Psoas muscle (tissue), 8 donors: ENCODE measurements at places on chromosomes 13 and 19.
A peak's percentile ranks its signal among the peaks of the same experiment; 100 is the strongest.

GRCh38 chr13:27770809-27771208 is 21.5 kb upstream of the GSX1 start:
- no peak for DNase-seq

GRCh38 chr13:20258208-20258962 is 26.3 kb upstream of the GJB6 start:
- DNase-seq, result no peak

- DNase-seq, result no peak
Observed at GRCh38 chr13:25167382-25168174, 4.5 kb downstream of the AMER2 start.

DNA sequence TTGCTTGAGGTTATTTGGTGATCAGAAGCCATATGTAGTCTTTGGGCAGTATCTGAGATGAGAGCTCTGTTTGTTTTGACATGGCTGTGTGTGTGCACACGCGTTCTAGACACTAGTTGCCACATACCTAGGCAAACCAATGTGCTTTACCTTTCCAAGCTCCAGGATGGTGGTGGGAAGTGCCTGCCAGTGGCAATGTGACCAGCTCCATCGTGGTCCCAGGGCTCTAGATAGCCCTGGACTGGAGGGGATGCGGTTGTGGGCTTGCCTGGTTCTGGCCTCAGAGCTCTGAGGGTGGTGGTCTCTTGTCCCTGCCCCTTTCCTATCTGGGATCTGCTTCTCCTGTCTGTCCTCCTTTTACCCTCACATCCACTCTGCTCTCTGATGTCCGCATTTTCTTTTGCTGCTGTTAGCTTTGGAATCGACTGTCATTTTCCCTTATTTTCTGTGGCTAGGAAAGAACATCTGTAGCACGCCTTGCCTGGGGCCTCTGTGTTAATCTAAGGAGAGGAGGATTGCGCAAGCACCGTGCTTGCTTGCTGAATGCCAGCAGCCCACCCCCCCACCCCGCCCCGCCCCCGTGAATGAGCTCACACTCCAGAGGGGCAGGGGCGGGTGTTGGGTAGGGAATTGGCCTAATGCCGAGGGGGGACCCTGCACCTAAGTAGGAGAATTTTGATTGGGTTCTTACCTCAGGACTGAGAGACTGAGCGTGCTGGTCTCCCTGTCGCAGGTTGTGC is 89.5 kb downstream of the ARHGEF7 start:
- peak; percentile 75 for DNase-seq

DNA sequence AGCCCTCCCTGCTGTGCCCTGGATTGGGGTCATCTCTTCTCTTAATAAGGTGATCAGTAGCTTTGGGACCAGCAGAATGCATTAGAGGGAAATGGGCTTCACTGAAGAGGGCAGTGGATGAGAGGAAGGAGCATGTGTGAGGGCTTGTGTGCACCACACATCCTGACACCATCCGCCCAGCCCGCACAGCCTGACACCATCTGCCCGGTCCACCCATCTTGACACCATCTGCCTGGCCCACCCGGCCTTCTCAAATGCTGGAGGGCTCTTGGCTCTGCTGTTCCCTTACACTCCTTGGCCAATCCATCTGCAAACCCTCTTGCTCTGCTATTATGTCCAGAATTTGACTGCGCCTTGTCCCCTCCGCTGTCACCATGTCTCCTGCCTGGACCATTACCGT is 41.8 kb downstream of the BICRA start:
- peak; percentile 20 for DNase-seq

DNA sequence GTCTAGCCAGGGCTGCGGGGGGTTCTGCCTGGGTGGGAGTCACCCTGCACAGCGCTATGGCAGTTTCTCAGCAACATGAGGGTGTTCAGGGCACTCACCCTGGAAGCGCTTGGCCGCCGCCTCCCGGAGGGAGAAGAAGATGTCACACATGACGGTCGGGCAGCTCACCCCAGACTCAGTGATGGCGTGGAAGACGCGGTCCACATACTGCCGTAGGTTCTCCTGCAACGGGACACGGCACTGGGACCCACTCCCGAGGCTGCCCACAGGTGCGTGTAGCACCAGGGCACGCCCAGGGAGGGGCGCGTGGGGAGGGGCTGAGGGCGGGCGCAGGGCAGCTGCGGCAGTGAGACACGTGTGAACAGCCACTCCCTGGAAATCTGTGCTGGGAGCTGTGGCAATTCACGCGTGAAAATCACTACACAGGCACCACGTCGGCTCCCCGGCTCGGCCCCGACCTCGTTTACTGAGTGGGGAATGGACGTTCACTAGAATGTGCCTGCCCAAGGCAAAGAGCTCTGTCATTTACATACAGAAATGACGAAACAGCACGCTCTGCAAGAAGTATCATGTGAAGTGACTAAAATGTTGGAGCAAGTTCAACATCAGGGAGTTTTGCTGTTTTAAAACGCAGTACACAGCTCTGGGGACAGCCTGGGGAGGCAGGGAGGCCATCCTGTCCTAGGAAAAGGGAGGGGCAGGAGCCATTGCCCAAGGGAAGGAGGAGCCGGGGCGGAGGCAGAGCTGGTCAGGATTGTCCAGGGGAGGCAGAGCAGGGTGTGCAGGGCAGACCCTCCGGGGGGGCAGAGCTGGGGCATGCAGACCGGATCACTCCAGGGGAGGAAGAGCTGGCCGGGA is 41.5 kb upstream of the C13orf46 start:
- DNase-seq, result peak; percentile 78

GRCh38 chr13:105334211-105334610 is 1201.3 kb downstream of the EFNB2 start:
- no peak for DNase-seq

- peak; percentile 67 for DNase-seq
Observed at GRCh38 chr19:13091400-13092157, 11.1 kb downstream of the LYL1 start.

DNA sequence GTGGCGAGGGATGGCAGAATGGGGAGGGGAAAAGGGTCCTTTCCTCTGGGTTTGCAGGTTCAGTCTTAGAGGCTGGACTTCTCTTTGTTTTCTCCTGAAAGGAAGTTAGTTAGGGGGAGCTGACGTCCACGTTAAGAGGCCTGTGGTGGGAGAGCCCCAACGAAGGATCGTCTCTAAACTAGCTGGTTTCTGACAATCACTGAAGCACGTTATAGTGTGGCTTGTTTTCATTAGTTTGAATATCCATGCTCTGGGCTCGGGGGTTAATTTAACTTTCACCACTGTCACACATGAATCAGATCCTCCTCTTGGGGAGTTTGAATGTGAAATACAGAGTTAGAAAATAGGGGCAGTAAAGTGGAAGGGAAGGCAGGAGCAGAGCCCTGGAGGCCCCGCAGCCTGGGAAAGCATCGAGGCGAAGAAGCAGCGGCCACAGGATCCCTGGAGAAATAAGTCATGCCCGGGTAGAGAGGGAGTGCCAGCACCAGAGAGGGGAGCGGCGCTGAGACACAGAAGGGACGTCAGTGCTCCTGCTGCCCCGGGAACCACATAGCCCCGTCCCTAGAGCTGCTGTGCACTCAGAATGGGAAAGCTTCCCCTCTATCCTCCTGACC is 31.1 kb upstream of the AMER2 start:
- DNase-seq, result no peak
